ENCODE measurements at places on chromosomes 3 and 15. TPM values are rescaled to one million over a fixed set of nuclear protein-coding genes. Genes with fewer than 3 reads are reported as not detected.

DNA sequence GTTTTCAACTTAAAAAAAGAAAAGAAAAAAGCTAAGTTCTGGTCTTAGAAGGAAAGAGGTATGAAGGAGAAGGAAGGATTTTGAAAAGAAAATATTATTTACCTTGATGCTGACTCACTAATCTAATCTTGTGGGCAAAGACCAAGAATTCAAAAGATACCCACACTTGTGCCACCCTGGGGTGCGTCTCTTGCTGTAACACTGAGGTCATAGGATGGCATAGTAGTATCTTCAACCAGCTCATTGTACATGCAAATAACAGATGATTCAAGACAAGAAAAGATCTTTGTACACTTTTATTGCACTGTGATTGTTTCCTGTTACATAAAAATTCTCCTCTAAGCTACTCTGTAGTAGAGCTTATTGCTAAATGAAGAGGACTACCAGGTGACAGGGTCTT is 17.3 kb downstream of the PLS1 start:
- DNase-seq: no peak

DNA sequence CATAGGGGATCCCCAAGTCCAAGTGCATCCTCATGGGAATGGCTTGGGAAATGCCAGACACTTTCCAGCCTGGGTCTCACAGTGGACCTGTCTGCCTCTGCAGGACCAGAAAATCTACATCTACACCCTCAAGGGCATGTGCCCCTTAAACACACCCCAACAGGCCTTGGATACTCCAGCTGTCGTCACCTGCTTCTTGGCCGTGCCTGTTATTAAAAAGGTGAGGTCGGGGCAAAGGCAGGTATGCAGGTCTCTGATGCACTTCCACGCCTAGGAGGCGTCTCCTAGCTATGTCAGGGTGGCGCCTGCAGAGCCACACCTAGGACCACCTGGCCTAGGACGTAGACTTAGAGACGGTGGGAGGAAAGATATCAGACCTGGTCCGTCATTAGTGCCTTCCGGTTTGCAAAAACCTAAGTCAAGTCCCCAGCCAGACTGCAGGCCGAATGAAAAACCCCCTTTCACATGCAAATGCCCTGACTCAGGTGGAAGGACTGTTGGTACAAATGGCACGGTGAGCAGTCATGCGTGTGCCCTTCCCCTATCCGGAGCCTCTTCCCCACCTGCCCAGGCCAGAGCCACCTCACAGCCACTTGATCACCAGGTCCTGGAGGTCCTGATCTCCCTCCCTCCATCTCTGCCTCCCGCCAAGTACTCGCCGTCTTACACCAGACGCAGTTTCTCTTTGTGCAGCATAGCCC is 143.5 kb downstream of the LRRK1 start:
- no peak for DNase-seq

Gene ILDR1
- polyA plus RNA-seq: 7.4 TPM

- no peak for DNase-seq
Observed at GRCh38 chr3:36193448-36193847, 186.9 kb upstream of the STAC start.

DNA sequence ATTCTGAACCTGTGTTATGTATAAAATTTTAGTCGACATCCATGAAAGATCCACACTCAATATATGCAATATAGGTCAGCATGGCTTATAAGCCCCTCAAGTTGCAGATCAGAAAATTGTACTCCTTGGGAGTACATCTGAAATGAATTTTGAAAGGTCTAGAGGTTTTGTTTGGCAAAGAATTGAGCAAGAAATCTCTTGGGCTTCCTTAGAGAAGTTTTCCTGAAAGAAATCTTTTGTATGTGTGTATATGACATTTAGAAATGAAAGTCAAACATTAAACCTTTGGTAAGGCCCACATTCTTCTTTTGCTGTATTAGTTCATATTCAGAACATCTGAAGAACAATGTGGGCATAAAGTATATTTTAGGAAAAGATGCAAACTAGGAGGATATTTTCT is 1006.6 kb downstream of the NAALADL2 start:
- DNase-seq: no peak

- no peak for DNase-seq
Observed at GRCh38 chr3:15493436-15493835, 28.1 kb downstream of the COLQ start.

Gene SPTBN5
- 2.8 TPM for polyA plus RNA-seq

Gene TMC3
- polyA plus RNA-seq: 0.17 TPM

GRCh38 chr3:10279384-10280176 is 13.2 kb downstream of the GHRL start:
- DNase-seq: no peak

Gene GOLGA6L25
- polyA plus RNA-seq: not detected

GRCh38 chr15:101018016-101018415 is 98.9 kb downstream of the LRRK1 start:
- DNase-seq: no peak

Gene TP53BP1
- polyA plus RNA-seq: 110 TPM

Gene ROPN1
- 0.25 TPM for polyA plus RNA-seq

DNA sequence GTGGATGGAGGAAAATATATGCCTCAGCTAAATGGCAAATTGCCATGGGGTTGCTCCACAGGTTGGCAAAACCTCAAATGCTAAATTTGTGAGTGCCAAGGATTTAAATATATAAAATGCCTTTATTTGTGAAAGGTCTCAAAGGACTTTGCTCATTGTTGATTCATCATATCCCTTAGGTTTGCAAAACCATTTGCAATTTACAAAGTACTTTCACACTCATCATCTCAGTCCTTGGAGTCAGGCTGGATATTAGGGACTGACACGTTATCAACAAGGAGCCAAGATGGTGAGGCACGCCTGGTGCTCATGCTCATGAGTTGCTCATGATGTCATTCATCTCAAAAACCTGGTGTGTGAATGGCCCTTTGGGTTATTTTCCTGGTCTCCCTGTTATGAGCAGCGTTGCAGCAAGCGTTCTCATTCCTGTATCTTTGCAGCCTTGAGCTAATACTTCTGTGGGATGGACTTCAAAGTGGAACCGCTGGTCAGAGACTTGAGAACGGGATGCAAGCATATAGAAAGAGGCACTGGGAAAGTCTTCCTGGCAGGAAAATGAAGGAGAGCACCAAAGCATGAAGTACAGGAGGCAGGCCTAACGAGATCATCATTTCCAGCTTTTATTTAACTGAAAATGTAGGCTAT is 66.0 kb downstream of the MYO1E start:
- no peak for DNase-seq

DNA sequence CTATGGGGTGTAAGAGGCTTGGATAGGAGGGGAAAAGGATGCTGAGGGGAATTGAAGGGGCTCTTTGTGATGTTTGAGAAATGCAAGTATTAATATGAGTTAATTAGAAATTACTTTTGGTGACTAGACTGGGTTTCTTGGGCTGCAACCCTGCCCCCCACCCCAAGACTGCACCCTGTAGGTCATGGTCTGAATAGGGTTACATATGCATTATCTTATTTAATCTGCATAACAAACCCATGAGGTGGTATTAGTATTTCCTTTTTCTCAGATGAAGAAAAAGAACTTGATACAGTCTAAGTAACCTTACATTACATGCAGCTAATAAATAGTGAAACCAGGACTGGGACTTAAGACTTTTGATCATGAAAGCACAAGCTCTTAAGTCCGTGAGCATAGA is 5.6 kb upstream of the ZBTB38 start:
- no peak for DNase-seq

Gene EXD1
- 0.07 TPM for polyA plus RNA-seq

Gene ATP13A4
- polyA plus RNA-seq: 1.3 TPM

Gene SERINC4
- polyA plus RNA-seq: not detected

Gene MOBP
- polyA plus RNA-seq: 0.22 TPM

DNA sequence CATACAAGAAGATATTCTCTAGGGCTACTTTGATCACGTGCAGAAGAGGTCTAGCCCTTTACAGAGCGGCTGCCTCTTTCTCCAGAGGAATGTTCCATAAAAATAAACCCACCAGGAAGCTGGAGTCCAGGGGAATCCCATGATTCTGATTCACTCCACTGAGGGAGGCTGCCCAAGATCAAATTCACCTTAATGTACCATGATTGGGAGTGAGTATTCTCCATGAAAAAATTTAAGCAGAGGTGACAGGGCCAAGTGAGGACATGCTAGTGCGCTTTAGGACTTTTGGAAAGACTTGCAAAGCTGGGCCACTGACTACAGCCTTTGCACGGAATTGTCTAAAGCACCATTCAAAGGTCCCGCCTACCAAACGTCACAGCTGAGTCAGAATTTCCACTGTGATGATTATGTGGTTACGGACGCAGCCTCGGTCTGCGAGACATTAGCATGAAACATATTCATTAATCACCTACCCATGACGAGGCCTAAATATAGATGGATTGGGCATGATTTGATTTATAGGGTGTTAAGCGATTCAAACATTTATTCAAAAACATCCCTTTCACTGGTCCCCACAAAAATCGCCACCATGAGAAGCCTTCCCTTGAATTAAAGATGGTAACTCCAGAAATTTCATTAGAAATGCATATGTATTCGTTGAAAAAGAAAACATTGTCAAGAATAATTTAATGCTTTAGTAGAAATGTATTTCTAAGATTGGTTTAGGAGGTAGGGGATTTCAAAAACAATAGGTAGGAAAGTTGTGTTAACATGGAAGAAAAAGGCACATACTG is 152.6 kb downstream of the GREM1 start:
- no peak for DNase-seq

Gene COLQ
- polyA plus RNA-seq: 10.1 TPM

DNA sequence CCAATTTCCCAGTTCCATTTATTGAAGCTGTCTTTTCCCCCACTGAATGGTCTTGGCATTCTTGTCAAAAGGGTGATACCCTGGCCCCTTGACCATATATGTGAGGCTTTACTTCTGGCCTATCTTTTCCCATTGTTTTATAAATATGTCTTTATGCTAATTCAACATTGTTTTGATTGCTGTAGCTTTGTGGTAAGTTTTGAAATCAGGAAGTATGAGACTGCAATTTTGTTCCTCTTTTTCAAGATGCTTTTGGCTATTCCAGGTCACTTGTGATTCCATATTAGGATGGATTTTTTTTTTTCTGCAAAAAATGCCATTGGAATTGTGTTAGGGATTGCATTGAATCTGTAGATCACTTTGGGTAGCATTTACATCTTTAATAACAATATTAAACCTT is 141.2 kb upstream of the MANF start:
- DNase-seq: no peak

DNA sequence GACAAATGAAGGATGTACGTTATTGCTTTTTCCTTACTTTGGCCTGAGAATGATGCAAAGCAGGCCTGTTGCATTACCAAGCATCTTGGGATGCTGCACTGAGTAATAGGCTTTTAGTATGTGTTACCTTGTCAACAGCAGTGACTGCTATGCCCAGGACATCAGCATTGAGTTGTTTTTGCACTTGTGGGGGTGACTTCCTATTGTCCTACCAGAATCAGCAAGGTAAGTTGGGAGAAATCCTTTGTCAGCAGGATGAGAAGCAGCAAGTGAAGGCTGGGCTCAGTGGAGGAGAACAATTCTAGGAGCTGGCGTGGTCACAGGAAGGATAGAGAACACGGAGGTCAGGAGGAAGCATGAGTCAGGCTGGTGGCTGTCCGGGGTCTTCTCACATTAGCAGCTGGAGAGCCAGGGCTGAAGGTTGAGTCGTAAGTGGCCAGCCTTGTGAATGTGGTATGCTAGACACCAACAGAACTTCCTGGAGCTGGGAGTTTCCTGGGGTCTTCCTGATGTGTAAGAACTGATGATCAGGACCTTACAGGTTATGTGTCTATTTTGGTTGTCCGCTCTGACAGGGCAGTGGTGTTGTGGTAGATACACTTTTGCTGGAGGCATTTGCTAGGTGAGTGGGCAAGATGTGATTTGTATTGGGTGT is 142.7 kb downstream of the FNDC3B start:
- DNase-seq: no peak

Gene SKOR1
- 0.70 TPM for polyA plus RNA-seq

- no peak for DNase-seq
Observed at GRCh38 chr15:99435113-99435695, 130.6 kb upstream of the MEF2A start.

GRCh38 chr3:58746758-58747157 is 80.2 kb upstream of the FAM3D start:
- no peak for DNase-seq

Gene SERPINI1
- polyA plus RNA-seq: 39.9 TPM

Gene MST1R
- polyA plus RNA-seq: 2.8 TPM

DNA sequence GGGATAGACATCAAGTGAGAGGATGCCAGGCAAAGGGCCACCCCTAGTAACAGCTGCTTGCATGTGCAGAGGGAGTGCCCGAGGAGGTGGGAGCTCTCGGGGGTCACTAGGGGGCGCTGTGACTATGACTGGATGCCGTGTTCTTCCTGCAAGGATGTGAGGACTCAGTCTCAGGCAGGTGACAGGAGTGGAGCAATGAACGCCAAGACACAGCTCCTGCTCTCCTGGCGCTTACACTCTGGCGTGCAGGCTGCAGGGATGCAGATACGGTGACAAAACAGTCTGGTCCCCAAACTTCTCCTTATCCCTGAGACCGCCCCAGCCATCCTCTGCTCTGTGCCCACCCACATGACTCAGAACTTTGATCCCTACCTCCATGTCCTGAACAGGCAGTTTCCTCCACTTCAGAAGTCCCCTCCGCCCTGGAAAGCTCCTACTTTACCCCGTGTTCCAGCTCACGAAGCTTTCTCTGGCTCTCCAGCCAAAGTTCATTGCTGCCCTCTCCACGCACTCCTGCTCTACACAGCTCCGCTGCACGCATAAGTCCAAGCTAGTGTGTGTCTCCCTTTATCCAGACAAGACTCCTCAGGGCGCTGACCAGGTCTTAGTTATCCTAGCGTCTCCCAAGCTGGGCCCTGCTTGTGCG is 14.7 kb downstream of the RHOV start:
- peak; percentile 78 for DNase-seq

Gene VEPH1
- 56.0 TPM for polyA plus RNA-seq

Gene WDR49
- 2.0 TPM for polyA plus RNA-seq

- DNase-seq: no peak
Observed at GRCh38 chr3:55060896-55061719, 133.2 kb upstream of the LRTM1 start.

DNA sequence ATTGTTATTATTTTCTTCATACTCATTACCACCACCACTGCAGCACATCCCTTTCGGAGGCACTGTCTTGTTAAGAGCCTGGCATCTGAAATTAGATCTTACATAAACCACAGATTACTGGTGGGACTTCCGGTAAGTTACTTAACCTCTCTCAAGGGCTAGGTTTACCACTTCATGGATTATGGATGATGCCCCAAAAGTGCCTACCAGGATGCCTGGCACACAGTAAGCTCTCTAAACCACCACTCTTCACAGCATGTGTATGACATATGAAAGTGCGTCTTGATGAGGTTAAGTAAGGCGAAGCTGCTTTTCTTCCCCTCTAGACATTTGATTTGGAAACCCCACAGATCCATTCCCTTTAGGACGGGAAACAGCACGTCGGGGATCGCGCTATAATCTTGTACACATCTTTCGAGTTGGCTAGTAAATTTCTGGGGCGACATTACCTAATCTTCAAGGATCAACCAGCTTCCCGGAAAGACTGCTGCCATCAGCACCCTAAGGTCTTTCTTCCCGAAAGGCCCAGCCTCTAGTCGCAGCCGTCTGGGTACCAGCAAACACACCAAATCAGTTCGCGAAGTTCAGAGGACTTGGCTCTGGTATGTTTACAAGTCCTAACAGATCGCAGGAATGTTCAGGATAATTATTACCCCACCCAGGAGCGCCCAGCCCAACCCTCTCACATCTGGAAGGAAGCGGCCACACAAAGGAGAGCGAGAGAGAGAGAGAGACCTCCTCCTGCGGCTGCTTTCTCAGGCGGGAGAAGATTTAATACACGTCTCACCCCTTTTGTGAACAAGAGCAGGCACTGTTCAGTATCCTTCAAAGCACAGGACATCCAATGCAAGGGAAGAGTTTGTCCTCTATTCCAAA is 155.1 kb upstream of the FRMD4B start:
- peak; percentile 38 for DNase-seq
